ENCODE measurements at places on chromosomes 4 and X. TPM values are rescaled to one million over a fixed set of nuclear protein-coding genes. Genes with fewer than 3 reads are reported as not detected.

The MAGEA4 gene
- not detected for total RNA-seq

The RAI2 gene
- total RNA-seq, result 5.4 TPM

The PCSK1N gene
- 20.4 TPM for total RNA-seq

The CT45A10 gene
- total RNA-seq, result not detected

The NHS gene
- total RNA-seq, result 0.79 TPM

The FAM9C gene
- not detected for total RNA-seq

The CAPN6 gene
- 5.0 TPM for total RNA-seq

The PCDH19 gene
- 0.32 TPM for total RNA-seq

The GAGE12H gene
- total RNA-seq, result not detected

The ASMT gene
- not detected for total RNA-seq

The LSM6 gene
- 6.1 TPM for total RNA-seq

The GPR78 gene
- not detected for total RNA-seq

The FGB gene
- 1.00 TPM for total RNA-seq

The KIAA1210 gene
- 0.03 TPM for total RNA-seq
